ENCODE measurements at places on chromosomes 4 and X.

- DNase-seq: no peak
These were observed 1523.7 kb downstream of the ARAP2 start for GRCh38 chr4:34720571-34720970.

GRCh38 chr4:123352240-123352945 is 44.2 kb upstream of the SPRY1 start:
- no peak for DNase-seq

GRCh38 chrX:120468071-120468470 is 1.0 kb downstream of the LAMP2 start:
- no peak for DNase-seq

- DNase-seq: no peak
These were observed 6.8 kb downstream of the BCOR start for GRCh38 chrX:40090961-40091360.

DNA sequence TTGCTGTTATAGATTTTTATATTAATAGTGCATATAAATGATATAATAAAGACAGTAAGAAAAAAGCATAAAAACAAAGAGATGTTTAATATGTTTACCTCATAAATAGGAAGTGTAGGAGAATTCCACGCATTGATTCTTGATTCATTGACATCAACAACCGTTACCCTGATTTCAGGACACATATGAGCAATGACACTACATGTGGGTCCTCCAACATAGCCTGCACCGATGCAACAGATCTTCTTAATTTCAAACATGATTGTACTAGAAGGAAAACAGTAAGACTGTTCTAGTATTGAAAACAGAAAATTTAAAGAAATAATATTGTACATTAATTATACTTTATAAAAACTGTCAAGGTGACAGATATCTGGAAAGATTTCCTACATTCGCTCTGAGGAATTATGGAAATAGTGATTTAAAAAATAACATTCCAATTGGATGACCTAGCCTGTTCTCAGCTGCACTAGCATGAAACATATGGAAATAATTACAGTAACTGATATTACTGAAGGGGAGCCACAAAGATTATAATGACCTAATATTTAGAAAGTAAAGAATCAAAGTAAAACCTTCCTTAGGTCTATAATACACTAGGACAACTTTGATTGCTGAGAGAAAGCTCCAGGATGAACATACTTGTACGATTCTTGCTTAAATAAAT is 5.9 kb downstream of the UGDH start:
- no peak for DNase-seq

- no peak for DNase-seq
These were observed 125.9 kb upstream of the ARX start for GRCh38 chrX:25141684-25142083.

GRCh38 chr4:6200011-6200921 is at the start of gene JAKMIP1:
Gene JAKMIP1, minus strand, starts transcription at chr4:6200549. Its CDS starts 87,699 bp downstream, at chr4:6112850.
- DNase-seq: peak; percentile 10

All from AG04450 (cell line).